Putamen (tissue), 1 donor: ENCODE measurements at places on chromosomes 1 and 21.
A peak's percentile ranks its signal among the peaks of the same experiment; 100 is the strongest.

DNA sequence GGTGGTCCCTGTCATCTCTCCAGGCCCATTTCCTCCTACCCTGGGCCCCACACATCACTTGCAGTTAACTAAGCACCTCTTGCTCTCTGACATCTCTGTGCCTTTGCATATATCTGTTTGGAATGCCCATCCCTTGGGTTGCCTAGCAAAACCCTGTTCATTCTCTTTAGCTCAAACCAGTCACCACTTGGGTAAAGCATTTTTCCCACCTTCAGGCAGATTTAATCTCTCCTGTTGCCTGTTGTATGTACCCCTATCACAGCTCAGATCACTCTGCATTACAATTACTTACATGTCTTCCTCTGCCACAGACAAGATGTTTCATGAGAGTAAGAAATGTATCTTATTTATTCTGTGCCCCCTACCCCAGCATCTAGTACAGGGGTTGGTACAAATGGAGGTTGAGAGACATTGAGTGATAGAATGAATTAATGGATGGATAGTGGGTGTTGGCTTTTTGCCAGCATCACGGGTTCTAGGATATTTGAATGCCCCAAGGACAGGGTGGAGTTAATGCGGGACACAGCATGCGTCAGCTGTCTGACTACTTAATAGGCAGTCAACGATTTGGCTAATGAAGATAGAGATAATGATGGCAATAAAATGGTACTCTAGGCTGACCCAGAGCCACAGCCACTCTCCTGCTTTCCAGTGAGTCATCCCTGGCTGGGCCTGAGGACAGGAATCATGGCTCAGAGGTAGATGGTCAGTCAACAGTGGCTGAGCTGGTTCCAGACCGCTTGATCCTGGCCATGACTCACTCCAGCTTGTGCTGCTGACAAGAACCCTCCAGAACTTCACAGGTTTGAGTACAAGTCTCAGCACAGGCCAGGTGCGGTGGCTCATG is 6.5 kb downstream of the NR0B2 start:
- DNase-seq, result no peak

DNA sequence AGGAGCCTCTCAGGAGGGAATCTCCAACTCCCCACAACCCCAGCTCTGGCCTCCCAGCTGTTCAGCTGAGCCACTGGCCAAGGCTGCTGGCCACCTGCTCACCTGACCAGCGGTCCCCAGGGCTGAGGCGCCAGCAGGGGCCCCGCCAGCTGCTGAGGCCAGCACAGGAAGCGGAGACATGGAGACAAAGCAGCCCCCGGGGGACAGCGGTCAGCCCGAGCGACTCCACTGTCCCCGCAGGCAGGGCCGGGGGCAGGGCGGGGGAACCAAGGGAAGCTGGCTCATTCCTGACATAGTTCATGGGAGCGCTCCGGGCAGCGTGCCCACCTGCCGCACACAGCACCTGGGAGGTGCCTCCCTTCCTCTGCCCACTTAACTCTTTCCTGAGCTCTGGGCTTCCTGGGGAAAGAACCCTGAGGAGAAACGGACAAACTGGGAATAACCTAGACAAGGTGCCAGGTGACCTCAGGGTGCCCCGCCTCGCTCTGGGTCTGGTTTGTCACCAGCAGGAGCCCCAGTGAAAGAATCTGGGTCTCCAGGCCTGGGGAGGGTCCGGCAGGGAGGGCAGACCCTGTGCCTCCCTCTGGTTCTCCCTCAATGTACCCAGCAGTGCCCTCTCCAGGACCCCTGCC is 10.7 kb downstream of the EPHA2 start:
- no peak for DNase-seq

DNA sequence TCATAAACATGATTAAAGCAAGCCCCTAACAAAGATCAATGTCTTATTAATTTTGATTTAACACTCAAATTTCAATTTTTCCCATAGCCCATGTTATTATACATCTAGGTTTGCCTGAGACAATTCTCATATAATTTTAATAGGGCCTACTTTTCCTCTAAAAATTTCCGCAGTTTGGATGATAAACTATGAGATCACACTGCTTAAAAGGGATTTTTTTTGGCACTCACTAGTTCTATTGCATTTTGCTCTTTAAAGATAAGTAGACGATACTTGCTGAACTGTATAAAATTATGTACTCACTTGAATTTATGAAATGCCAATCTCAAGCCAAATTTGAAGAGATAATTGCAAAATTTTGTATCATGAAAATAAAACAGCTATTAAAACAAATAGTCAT is 480.4 kb upstream of the ZRANB2 start:
- no peak for DNase-seq

GRCh38 chr1:171245458-171246064 is 2.7 kb upstream of the FMO1 start:
- DNase-seq, result peak; percentile 4

DNA sequence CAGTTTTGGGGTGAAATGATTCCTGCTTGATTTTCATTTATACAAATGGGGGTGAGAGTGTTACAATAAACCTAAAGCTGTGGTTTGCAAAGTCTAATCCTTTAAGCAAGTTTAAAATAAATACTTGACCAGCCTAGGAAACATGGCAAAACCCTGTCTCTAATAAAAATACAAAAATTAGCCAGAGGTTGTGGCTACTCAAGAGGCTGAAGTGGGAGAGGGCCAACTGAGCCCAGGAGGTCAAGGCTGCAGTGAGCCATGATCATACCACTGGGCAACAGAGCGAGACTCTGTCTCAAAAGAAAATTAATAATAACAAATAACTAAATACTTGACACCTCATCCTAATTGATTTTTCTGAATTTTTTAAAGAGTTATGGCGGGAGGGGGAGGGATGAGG is 110.8 kb downstream of the EIF4G3 start:
- DNase-seq, result no peak

DNA sequence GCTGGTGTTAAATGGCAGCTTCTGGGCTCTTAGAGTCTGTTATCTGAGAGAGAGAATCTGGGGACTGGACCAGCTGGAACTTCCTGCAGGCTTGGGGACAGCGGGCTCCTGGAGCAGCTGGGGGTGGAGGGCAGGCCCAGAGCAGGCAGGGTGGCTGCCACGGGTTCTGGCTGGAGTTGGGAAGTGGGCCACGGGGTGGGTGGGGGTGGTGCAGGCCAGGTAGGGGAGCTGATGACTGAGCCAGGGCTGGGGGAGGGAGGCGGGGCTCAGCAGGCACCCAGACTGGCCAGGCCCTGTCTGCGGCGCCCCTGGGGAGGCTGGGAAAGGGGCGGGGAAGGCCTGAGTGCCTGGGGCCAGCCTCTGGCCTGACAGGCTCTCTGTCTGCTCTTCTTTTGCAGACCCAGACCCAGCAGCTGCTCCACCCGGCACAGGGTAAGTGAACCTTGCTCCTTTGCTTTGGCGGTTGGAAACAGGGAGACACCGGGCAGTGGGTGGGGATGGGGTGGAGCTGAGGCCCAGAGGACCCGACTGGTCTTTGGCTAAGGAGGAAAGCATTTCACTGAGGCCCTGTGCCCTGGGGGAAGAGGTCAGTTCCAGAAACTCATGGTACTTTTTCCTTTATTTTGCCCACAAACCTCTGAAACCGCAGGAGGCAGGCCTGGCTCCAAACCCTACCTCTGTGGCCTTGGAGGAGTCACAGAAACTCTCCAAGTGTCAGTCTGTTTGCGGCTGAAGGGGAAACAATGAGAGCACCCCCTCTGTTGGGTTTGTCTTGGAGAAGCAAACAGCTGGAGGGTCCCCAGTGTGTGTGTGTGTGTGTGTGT is 48.8 kb downstream of the ARHGEF10L start:
- no peak for DNase-seq

- no peak for DNase-seq
Measured at GRCh38 chr1:85569122-85569521, 11.4 kb upstream of the CCN1 start.

- no peak for DNase-seq
Measured at GRCh38 chr21:40054403-40054802, 187.2 kb downstream of the PCP4 start.
